ENCODE measurements at places on chromosomes 1 and 21. TPM values are rescaled to one million over a fixed set of nuclear protein-coding genes. Genes with fewer than 3 reads are reported as not detected.

TDRD5 gene
- total RNA-seq: not detected

CELA2B gene
- not detected for total RNA-seq

CELA2A gene
- not detected for total RNA-seq

ADGRL4 gene
- total RNA-seq: not detected

RORC gene
- 42.5 TPM for total RNA-seq

PRMT6 gene
- total RNA-seq: 6.4 TPM

DNA sequence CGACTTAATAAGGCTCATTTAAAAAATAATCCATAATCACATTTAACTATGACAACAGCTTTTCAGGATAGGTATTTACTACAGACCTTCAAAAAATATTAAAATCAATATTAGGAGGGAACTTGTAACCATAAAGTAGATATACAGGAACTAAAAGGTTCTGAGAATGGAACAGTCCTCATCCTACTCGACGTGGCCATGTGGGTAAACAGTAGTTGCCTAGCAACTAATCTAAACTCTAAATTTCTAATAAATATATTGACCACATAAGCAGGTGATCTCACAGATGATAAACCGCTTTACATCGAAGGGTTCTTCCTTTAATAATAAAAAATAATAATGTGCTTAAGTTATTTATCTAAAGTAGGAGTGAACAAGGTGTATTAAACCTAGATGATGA lies 7.9 kb downstream of the AKT3 start:
- H3K27me3 ChIP-seq: no peaks in the 10 kb centered on the region
- H3K36me3 ChIP-seq: no peaks in the 10 kb centered on the region
- peak overlapping the region; percentile 91 for H3K27ac ChIP-seq
- H3K4me3 ChIP-seq: no peak overlapping the region
- no peak for DNase-seq

GRCh38 chr1:230864441-230864840 lies 3.9 kb downstream of the C1orf198 start:
- no peak for DNase-seq
- no peak overlapping the region for H3K27ac ChIP-seq
- peaks cover 6% of the 10 kb centered on the region for H3K27me3 ChIP-seq
- peaks cover 24% of the 10 kb centered on the region for H3K4me1 ChIP-seq
- no peaks in the 10 kb centered on the region for H3K36me3 ChIP-seq

DNA sequence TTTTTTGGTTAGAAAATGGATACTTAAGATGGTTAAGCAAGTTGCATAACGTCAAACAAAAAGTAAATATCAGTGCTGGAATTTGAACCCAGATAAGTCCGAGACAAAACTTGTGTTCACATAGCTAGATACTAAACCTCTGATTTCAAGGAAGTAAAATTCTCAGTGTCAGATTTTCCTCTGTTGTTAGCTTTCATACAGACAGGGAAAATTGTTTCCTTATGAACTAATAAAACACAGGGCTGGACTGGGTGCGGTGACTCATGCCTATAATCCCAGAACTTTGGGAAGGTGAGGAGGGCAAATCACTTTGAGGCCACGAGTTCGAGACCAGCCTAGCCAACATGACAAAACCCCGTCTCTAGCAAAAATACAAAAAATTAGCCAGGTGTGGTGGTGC lies 51.3 kb downstream of the PCNX2 start:
- H3K27ac ChIP-seq: no peak overlapping the region
- peaks cover 8% of the 10 kb centered on the region for H3K4me1 ChIP-seq
- no peak overlapping the region for H3K4me3 ChIP-seq
- no peak for DNase-seq

- no peak for DNase-seq
- no peak overlapping the region for H3K4me3 ChIP-seq
- H3K4me1 ChIP-seq: no peaks in the 10 kb centered on the region
- H3K27ac ChIP-seq: no peak overlapping the region
- peaks cover 14% of the 10 kb centered on the region for H3K27me3 ChIP-seq
Measured at GRCh38 chr1:175578425-175578824, 165.0 kb downstream of the TNR start.

GRCh38 chr1:172766462-172766861 lies 107.6 kb downstream of the FASLG start:
- no peak for DNase-seq
- H3K27me3 ChIP-seq: peaks cover 15% of the 10 kb centered on the region
- no peaks in the 10 kb centered on the region for H3K4me1 ChIP-seq
- no peak overlapping the region for H3K4me3 ChIP-seq
- H3K36me3 ChIP-seq: no peaks in the 10 kb centered on the region
